ENCODE measurements at places on chromosomes 7 and 10.

DNA sequence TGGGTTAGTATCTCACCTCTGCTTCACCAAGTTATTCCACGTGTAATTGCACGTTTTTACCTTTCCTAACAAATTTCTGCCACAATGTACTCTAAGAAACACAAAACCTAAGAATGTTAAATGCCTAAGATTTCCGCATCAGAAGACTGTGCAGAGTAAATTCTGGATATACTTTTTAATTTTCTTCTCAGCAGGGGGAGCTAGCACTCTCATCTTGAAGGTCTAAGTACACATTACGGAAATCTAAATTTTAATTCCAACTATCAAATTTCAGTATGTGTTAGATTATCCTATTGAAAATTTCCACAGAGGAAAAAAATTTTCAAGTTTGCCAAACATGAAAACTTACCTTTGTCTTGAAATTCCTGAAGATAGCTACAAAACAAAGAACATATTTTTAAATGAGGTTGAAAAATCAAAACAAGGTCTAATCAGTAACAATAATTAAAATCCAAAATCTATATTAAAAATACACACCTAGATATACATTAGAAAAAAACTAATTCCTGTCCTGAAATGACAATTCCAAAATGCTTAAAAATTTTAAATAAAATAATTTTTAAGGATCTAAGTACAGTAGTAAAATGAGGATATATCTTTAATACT is 10.5 kb downstream of the SKAP2 start:
- DNase-seq: no peak

GRCh38 chr10:124516181-124516580 is 54.6 kb downstream of the LHPP start:
- DNase-seq: no peak

- no peak for DNase-seq
Observed at GRCh38 chr10:77744245-77744644, 106.6 kb upstream of the KCNMA1 start.

GRCh38 chr10:109183366-109183765 is 739.9 kb downstream of the XPNPEP1 start:
- DNase-seq: no peak

Measured in CD4-positive, alpha-beta T cell treated with Interleukin-15 for 1 hour (primary cell).